ENCODE measurements at places on chromosomes 1 and 21.

DNA sequence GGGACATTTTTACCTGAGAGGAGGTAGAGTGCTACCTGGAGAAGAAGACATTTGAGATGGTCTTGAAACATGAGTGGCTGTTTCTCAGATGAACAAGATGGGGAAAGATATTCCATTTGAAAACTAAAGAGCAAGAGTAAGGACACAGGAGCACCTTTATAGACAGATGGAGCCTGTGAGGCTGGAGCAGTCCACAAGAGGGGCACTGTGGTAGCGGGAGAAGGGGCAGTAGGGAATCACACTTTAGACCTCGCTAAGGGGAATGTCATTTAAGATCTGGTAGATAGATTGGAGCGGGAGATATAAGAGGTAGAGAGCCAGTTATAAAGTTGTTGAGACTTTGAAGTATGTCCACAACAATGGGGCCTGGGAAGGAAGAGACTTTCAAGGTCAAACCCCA is 23.4 kb downstream of the DYNLT5 start:
- DNase-seq, result no peak

DNA sequence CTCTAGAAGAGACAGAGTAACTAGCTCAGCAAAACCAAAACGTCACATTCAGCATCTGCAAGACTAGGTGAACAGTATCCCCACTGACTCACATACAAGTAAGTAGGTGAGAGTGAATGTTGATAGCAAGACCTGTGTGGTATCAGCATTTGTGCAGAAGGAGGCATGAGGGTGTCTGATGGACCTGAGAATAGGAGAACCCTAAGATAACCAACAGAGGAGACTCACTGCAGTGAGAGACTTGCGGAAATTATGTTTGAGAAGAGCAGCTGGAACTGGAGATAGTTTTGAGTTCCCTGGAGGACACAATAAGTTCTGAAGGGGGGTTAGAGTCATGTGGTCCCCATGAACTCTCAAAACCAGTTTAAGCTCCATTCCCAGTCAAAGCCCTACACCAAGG is 59.1 kb downstream of the DYRK1A start:
- no peak for DNase-seq

DNA sequence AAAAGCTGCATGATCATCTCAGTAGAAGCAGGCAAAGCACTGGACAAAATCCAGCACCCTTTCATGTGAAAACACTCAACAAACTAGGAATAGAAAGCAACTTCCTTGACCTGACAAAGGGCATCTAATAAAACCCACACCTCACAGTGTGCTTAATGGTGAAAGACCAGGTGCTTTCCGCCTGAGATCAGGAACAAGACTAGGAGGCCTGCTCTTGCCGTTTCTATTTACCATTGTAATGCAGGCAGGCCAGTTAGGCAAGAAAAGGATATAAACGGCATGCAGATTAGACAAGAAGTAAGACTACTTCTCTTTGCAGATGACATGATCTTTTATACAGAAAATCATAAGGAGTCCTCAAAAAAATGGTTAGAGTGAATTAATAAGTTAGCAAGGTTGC is 37.2 kb downstream of the SLC37A1 start:
- no peak for DNase-seq

DNA sequence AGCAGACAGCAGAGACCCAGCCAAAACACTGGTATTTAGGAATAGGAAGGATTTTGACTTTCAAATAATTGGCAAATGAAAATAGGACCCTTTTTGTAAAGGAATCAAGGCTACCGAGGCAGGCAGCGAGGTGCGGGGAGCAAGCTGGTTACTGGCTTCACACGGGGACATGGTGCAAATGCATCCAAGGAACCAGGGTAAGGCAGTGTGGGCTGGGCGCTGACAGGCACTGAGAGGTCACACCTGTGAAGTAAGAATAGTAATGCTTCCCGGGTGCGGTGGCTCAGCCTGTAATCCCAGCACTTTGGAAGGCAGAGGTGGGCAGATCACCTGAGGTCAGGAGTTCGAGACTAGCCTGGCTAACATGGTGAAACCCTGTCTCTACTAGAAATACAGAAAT is 15.5 kb downstream of the CHAF1B start:
- no peak for DNase-seq
